ENCODE measurements at places on chromosomes 12 and 14. TPM values are rescaled to one million over a fixed set of nuclear protein-coding genes. Genes with fewer than 3 reads are reported as not detected.

GRCh38 chr12:21521541-21521940, 4.6 kb upstream of the SPX start:
- DNase-seq: no peak

DNA sequence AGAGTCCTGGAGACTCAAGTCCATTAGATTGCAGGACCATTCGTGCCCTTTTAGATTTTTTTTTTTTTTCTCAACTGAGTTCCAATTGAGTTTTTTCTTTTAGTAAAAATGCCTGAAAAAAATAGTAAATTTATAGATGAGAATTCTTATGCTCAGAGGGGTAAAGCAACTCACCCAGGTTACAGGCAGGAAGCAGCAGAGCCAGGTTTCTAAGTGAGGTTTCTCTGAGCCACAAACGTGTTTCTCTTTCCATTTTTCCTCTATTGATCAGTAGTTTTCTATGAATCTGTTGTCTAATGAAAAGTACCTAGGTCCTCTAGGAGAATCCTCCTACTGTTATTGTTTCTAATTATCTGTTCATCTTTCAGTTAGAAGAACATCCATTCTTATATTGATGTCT, 66.4 kb upstream of the C12orf71 start:
- no peak for DNase-seq

Gene ALDH2
- 25.8 TPM for polyA plus RNA-seq

Gene TAS2R9
- not detected for polyA plus RNA-seq

Gene ANG
- 2.0 TPM for polyA plus RNA-seq

All from forelimb muscle (tissue), 1 donor.